ENCODE measurements at places on chromosomes 5 and 9.
A peak's percentile ranks its signal among the peaks of the same experiment; 100 is the strongest.

- DNase-seq, result peak; percentile 19
Measured at GRCh38 chr9:33924978-33925797, 108.2 kb downstream of the UBE2R2 start.

- no peak for DNase-seq
Measured at GRCh38 chr5:120146787-120147186, 317.3 kb upstream of the PRR16 start.

GRCh38 chr5:115738830-115739229 lies 77.6 kb downstream of the CDO1 start:
- no peak for DNase-seq

DNA sequence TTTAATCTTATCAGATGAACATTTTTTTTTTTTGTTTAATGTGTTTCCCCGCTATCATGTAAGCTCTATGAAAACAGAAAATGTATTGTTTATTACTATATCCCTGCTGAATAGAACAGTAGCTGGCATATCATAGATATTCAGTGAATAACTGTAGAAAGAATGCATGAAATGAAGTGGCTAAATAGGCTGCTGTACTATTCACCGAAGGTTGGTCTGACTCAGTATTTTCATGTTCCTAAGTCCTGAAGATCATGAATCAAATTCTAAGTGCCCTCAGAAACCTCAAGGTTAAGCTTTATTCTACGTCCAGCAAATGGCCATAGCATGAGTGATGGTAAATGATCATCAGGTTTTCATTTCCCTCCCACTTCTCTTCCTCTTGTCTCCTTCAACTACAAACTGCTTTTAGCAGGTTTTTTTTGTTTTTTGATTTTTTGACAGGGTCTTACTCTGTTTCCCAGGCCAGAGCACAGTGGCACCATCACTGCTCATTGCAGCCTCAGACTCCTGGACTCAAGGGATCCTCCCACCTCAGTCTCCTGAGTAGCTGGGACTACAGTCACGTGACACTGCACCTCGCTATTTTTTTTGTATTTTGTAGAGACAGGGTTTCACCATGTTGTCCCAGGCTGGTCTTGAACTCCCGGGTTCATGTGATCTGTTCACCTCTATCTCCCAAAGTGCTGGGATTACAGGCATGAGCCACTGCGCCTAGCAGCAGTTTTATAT lies 19.1 kb upstream of the ZFAND5 start:
- no peak for DNase-seq

- no peak for DNase-seq
Measured at GRCh38 chr5:100691085-100691484, 155.9 kb downstream of the FAM174A start.

- DNase-seq, result no peak
Measured at GRCh38 chr5:14056039-14056438, 87.1 kb upstream of the TRIO start.

DNA sequence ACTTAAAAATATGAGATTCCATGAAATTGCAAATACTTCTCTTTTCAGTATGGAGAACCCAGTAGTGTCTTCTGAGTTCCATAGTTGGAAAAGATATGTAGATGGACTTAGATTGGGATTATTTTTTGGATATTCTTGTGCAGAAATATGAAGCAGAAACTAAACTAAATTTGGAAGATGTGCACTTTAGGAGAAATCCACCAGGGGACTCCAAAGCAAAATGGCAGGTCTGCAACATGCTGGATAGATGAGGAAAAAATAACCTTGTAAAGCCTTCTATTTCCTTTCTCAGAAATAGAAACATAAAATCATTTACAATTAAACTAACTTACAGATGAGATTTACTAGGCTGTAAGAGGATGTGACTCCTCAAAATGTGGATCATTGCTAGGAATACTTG lies 49.2 kb upstream of the MINAR2 start:
- no peak for DNase-seq

DNA sequence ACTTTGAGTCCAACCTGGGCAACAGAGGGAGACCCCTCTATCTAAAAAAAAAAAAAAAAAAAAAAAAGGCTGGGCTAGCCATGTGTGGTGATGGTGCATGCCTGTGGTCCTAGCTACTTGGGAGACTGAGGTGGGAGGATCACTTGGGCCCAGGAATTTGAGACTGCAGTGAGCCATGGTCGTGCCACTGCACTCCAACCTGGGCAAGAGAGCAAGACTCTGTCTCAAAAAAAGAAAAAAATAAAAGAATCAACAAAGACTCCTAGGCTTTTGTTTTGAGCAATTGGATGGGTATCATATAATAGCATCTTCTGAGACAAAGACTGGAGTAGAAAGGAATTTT lies 481.7 kb upstream of the PAPPA start:
- no peak for DNase-seq

DNA sequence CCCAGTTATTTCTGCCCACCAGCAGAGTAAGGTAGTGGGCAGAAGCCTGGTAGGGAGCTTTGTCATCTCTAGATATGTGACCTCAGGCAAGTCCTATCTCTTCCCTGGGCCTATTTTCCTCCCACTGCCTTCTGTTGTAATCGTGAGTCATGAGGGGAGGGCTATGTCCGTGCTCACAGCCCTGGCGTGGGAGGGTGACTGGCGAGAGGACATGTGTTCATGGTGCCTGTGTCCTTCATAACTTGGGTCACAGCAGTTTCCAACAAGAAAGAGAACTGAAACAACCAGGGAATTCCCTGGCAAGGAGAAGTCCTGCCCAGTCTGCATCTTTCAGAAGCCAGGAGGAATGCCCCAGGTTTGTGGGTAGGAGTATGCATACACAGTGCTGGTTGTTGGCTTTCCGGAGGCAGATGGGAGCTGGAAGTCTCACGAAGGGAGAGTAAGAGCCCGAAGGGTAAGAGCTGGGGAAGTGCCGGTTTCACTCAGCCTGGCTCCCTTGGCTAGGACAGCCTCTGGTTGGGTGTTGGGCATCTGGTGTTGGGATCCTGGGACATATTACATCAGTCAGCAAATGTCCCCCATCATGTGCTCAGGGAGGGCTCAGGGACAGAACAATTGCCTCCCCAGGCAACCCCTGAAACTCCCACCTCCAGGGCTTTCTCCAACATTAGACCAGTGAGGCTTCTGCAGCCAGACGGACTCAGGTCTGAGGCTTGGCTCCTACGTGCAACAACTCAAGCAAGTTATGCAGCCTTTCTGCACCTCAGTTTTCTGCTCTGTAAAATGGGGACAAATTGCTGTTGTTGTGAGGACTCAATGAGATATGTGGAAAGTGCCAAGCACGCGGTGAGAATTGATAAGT lies 4.3 kb upstream of the TIFAB start:
- peak; percentile 99 for DNase-seq

DNA sequence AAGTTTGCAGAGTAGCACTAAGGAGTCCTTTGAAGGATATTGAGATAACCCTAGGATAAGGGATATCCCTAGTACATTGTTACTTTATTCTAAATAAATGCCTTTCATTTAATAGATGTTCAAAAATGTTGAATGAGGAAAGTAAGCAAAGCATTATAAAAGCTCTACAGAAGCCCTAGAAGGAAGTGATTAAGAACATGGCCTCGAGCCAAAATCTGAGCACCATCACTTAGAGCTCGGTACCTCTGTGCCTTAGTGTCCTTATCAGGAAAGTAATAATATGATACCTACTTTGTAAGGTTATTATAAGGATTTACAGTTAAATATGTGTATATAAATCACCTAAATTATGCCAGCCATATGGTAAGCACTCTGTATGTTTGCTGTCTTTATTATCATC lies 242.6 kb downstream of the KIAA0825 start:
- no peak for DNase-seq

DNA sequence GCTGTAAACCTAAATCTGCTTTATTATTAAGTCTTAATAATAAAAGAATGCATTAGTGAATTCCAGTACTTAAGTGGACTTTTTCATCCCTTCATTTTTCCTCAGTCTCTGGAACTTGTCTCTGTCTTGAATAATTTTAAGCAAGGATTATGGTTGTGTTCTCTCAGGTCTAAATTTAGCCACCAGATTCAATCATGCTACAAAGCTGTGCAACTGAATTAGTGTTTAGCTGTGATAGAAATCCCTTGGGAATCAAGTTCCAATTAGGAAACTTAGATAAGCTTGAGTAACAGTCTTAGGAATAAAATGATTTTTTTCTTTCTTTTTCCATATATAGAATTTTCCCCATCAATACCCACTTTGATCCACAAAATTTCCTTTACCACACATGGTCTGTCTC lies 104.3 kb downstream of the PLPPR1 start:
- DNase-seq, result no peak

DNA sequence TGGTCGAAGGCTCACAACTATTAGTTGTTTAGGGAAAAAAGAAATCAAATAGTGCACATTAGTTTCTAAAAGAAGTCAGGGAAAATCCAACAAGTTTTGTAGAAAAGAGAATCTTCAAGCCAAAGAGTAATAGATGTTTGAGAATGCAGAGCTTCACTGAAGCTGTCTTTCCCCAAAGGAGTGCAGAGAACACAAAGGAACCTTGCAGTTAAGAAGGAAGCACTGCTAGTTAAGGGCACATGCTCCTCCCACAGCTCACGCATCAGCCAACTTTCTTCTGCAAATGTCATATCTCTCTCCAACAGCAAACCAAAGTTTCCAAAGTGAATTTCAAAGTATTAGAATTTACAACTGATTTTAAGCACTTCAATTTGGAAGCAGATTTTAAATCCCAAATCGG lies 116.4 kb upstream of the FST start:
- DNase-seq, result no peak

DNA sequence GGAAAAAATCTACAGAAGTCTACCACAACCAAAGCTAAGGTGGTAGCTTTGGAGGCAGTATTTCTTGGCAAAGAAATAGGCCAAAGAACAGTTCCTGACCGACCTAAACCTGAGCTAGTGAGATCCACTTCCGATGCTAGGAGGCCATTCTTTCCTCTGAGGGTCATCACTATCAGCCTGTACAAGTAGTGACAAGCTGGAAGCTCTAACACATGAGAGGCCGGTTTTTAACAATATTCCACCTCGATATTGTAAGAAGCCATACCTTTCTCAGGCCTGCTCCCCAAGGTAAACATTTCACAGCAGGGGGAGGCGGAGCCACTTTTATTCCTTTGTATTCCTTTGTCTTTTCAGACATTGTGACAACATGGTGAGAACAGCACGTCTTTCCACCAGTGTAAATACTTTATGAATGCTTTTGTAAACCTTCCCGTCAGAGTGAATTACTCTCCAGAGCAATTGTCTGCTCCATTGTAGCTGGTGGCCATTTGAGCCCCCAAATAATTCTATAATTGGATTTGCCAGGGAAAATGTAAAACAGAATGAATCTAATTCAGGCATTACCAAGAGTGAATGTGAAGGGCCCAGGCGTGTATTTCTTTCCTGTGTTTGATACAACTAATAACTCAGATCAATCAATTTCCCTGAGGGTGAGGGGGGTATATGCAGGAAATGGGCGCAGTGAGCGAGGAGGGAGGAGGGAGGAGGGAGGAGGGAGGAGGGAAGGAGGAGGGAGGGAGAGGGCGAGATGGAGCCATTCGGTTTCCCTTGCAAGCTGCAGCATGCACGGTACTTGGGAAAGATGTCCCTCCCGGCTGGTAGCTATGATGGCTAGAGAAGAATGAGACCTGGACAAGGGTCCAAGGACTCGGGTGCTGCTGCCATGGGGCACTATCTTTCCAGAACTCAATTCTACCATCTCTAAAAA lies 166.6 kb downstream of the CDK5RAP2 start:
- DNase-seq, result no peak

GRCh38 chr5:102624405-102624804 lies 125.6 kb upstream of the SLCO6A1 start:
- DNase-seq, result no peak

- DNase-seq, result no peak
Measured at GRCh38 chr5:123511290-123511647, 708 bp upstream of the CSNK1G3 start.
